ENCODE measurements at places on chromosomes 7 and 10.

- no peak for DNase-seq
These were observed 83.4 kb upstream of the PPP1R9A start for GRCh38 chr7:94823947-94824346.

GRCh38 chr7:87159538-87159937, 7.3 kb downstream of the DMTF1 start:
- no peak for DNase-seq

DNA sequence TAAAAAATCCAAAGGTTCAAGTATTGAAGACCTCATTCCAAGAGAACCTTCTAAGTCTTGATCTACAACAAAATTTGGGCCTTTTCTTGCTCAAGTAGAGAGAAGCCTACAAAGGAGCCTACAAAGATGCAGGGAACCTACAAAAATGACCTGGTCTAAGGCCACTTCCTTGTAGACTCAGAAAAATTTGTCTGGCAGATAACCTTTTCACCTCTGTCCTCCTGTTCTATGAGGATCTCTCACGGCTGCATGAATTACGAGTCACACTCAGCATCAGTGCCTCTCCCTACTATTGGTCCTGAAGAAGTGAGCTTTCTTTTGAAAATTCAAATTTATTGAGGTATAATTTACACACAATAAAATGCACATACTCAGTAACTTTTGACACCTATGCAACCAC, 29.3 kb downstream of the CCNJ start:
- no peak for DNase-seq

DNA sequence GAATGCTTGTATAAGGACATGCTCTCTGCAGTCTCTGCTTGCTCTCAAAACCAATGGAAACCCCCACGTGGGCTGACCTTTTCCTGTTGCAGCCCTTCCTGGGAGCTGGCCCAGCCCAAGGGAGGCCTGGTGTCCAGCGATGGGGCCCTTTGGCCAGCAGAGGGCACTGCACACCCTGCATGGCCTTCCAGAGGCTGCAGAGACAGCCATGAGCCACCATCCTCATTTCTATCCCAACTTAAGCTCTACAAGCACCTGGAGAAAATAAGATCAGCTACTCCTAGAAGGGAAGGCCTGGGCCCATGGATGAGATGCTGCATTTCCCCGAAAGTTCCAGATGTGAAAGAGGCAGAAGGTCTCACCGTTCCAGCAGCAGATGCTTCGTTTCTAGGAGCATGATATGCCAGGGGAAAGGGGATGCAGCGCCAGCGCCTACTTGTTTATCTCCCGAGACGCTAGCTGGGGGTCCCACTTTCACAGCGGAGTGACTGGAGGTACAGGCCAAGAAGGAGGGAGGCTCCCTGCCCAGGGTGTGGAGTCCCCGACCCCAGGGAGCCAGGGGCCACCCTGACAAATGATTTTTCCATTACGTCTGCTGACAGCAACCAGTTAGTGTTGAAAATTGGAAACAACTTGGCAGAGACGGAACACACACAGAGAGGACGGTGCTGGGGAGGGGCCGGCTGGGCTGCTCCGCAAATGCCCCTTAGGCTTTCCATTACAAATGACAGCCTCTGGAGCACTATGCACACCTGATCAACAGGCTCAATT, 106.4 kb downstream of the ZRANB1 start:
- DNase-seq, result peak; percentile 88

DNA sequence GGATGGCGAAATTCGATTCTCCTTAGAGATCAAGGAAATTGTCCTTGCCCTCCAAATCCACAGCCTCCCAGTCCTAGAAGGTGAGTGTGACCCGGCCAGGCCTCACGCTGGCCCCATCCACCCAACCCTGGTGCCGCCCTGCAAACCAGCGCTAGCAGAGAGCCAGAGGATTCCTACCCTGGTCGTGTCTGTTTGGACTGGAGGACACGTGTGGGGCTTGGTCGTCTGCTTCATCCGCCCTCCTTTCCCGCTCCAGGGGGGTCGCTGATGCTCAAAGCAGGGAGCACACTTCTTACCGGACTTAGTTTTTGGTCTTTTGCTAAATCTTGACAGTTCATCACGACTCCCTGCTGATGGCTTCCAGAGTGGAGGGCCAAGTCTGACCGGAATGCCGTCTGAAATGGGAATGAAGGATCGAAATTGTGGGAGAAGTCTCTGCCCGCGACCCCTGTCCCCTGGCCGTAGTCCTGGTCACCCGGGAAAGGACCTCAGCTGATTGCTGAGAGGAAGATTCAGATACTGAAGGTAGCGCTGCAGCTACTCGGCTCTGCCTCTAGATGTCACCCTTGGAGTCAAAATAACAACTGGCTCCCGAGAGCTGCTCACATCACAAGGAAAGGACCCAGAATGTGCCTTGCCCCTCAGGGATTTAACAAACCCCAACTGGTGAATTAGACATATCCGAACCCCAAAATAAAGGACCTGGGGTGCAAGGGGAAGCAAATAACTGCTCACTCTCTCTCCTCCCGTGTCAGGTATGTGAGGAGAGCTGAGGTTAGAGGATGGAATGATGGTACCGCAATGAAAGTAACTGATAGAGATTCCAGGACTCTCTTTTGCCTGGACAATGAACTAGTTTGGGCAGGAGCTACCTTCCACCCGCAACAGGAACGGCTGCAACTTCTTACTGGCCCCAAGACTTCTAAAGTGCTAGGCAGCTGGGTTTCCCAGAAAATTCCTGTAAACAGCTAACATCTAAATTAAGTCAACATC, 23.5 kb upstream of the ORC5 start:
- DNase-seq, result peak; percentile 34

GRCh38 chr10:102523250-102524029, 19.7 kb downstream of the SUFU start:
- no peak for DNase-seq

DNA sequence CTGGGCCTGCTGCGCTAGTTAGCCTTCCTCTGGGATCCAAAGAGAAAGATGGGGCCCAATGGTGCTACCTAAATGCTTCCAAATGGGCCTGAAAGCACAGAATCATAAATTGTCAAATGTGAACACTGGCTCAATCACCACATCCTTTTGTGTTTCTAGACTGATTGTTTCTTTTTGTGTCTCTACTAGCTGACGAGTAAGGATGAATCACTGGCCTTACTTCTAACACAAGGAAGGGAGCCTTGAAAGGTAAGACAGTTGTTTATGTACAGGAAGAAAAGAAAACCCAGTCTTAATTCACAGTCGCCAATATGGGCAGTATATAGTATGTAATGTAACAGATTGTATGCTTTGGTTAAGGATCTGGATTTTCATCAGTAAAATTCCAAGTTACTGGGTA, 89.5 kb downstream of the ZNF92 start:
- DNase-seq, result no peak

DNA sequence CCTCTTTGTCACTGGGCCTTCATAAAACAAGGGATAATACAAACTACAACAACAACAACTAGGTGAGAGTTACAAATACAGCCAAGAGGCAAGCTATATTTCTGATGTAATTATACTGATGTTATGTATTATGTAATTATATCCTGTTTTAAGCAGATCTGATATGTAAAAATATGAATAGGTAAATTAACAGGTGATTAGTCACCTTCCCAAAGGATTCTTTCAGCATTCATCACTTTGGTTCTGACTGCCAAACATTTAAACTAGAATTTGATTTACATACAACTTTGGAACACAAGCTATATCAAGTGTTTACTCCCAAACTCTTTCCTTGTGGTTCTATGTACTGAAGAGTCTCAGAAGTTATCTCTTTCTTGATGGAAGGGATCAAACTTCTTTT, 53.7 kb downstream of the BEND7 start:
- DNase-seq, result no peak

GRCh38 chr7:87445897-87446296, 29.6 kb downstream of the ABCB4 start:
- DNase-seq, result no peak

DNA sequence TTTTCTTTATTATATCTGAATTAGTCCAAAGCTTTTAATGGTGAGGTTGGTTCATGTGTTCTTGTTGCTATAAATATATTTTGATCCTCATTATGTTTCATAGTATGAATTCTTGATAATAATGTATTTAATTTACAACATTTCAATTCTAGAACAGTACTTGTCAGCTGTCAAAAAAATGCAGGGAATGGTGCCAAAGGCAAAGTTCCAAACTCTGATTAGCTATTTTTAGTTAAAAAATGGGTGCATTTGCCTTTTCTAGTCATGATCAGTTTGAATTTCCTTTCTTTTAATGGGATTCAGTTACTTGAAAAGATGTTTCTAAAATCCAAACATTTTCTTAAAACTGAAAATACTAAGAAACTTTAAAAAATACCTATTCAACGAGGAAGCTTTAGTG, 49.6 kb downstream of the ANKIB1 start:
- no peak for DNase-seq
